ENCODE measurements at places on chromosomes 1 and 21.

DNA sequence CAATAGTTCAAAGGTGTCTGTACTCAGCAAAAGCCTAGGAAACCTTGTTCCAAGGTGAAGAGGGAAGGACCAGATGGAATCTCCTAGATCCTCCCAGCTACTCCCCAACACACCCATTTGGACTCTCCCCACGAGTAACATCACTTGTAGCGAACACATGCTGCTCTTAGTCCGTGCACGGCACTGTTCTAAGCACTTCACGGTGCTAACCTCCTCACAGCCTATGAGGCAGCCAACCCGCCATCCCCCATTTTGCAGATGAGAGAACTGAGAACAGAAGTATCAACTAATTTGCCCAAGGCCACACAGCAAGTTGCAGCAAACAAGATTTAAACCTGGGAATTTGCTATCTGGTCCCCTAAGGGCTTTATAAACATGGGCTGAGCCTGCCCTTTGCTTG is 24.3 kb downstream of the MRPL37 start:
- DNase-seq, result no peak

- DNase-seq, result peak; percentile 40
Observed at GRCh38 chr1:156114919-156115513, 505 bp downstream of the LMNA start.

- DNase-seq, result no peak
Observed at GRCh38 chr1:70874818-70875217, 172.8 kb downstream of the PTGER3 start.

GRCh38 chr1:172845371-172845770 is 186.5 kb downstream of the FASLG start:
- DNase-seq, result peak; percentile 35

DNA sequence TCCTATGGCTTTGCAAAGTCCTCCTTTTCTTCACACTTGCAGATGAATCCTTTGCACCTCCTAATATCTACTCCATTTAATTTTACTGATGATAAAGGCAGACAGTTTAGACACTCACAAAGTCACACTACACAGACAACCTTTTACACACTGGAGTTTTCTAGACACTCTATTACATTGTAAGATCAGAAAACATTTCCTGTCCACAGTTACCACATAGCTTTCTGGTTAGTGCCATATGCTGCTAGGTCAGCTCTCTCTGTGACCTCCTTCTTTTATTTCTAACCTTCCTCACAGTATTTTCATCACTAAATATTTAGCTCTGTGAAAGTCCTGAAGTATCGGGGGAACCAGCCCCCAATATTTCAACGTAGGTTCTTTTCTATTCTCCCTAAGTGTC is 5.1 kb downstream of the SH2D1B start:
- DNase-seq, result peak; percentile 33

GRCh38 chr1:219924342-219924741 is 4.0 kb downstream of the SLC30A10 start:
- no peak for DNase-seq

- peak; percentile 57 for DNase-seq
Observed at GRCh38 chr1:27403065-27403726, 10.8 kb downstream of the GPR3 start.

DNA sequence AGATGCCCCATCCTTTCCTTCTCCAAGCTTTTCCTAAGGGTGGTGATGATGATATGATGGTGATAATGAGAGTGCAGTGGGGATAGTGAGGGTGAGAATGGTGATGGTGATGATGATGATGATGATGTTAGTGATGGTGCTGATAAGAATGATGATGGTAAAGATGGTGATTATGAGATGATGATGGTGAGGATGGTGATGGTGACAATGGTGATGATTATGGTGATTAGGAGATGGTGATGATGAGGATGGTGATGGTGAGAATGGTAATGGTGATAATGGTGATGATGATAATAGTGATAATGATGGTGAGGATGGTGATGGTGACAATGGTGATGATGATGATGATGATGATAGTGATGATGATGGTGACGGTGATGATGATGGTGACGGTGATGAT is 4.0 kb downstream of the BSND start:
- no peak for DNase-seq

DNA sequence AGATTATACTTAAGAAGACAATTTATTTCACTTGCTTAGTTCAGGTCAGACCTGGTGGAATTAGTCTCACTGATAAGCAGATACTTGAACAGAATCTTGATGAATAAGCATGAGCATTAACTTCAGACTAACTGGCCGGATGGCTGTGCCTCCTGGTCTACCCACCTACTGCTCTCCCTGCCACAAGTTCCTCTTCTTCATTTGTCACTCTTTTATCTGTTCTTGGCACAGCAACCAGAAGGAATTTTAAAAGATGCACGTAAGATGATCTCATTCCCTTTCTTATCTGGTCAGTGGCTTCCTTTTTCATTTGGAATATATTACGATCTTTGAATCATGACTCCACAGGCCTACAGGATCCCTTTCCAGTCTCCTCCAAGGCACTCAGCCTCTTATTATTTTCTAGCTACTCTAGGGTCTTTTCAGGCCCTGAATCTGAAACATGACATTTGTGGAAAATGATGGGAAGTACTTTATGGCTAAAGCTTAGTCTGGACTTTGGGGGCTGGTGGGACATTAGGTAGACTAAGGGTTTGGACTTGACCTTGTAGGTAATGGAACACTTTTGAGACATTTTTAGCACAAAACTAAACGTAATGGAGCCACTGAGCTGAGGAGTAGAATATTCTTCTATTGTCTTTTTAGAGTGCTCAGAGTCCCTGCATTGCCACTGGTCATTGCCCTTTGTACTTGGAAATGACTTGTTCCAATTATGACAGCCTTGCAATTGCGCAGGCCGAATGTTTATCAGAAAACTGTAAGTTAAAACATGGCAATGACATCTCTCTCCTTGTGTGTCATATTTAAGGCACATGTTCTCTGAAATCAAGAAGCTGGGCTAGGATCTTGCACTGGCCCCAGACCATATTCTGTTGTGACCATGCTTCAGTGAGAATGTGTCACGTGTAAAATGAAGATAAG is 16.0 kb downstream of the ST6GALNAC3 start:
- DNase-seq, result peak; percentile 69

- no peak for DNase-seq
Observed at GRCh38 chr1:25504706-25505595, 38.5 kb upstream of the LDLRAP1 start.

DNA sequence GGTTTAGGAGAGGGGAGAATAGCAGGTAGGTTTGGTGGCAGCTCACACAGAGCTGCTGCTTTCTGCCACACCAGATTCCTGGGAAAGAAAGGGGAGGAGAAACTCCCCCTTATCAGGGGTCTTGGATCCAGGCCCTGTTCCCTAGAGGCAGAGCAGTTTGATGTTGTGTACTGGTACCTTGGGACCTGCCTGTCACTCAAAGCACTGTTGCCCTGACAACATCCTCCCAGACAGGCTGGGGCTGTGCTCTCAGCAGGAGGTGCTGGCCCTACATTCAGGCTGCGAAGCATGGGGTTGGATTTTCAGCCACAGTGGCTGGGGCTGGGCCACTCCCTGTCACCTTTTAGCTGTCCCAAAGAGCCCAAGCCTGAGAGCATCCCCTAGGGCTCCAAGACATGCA is 188.0 kb downstream of the GRIK3 start:
- no peak for DNase-seq

DNA sequence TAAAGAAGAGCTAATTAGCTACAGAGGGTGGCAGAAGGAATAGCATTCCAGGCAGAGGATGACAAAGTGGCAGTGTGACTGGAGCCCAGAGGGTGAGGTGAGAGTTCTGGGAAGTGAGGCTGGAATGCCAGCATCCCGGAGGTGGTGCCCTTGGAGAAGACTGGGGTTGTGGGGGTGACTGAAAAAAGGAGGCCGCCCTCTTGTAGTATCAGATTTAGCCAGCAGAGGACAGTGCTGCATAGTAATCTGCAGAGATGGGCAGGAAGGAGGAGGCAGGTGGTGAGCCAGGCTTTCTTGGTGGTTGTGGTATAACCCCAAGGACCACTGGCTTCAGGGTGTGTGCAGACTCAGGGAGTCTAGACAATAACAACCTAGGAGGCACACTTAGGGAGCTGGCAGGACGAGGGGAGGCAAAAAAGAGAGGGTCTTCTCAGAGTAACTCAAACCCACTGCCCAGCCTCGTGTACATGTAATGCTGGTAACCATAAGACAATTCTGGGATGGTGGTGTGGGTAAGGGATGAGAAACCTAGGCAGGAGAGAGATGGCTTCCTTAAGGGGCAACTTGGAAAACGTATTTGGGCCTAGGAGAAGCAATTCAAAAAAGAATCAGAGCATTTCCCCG is 30.5 kb downstream of the MROH7 start:
- peak; percentile 50 for DNase-seq

DNA sequence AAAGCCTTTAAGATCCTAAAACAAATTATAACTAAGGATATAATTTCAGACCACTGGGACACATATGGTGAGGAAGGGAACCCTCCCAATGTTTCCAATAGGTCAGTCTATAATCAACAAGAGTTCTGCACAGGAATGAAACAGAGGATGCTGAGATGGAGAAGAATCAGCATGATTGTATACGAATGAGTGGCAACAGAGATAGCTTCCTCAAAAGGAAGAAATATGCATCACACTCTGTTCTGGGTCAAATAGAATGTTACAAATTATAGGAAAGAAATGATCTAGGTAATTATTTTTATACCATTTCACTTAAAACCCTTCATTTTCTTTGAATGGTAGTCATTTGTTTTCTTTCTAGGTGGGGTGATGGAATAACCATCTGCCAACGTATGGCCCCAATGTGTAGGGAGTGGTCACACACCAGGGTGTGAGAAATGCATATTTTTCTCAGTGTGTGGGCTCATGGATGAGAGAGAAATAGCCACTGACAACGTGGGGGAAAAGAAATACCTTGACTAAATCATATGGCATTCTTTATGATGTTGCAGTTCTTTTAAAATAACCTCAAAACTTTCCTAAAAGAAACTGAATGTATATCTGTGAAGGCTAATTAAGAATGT is 104.6 kb upstream of the IVNS1ABP start:
- no peak for DNase-seq

GRCh38 chr1:173477286-173478093 is at the start of gene PRDX6:
Gene PRDX6 (plus strand): TSS chr1:173477335. CDS start chr1:173477398, 63 bp downstream.
- DNase-seq, result peak; percentile 67

DNA sequence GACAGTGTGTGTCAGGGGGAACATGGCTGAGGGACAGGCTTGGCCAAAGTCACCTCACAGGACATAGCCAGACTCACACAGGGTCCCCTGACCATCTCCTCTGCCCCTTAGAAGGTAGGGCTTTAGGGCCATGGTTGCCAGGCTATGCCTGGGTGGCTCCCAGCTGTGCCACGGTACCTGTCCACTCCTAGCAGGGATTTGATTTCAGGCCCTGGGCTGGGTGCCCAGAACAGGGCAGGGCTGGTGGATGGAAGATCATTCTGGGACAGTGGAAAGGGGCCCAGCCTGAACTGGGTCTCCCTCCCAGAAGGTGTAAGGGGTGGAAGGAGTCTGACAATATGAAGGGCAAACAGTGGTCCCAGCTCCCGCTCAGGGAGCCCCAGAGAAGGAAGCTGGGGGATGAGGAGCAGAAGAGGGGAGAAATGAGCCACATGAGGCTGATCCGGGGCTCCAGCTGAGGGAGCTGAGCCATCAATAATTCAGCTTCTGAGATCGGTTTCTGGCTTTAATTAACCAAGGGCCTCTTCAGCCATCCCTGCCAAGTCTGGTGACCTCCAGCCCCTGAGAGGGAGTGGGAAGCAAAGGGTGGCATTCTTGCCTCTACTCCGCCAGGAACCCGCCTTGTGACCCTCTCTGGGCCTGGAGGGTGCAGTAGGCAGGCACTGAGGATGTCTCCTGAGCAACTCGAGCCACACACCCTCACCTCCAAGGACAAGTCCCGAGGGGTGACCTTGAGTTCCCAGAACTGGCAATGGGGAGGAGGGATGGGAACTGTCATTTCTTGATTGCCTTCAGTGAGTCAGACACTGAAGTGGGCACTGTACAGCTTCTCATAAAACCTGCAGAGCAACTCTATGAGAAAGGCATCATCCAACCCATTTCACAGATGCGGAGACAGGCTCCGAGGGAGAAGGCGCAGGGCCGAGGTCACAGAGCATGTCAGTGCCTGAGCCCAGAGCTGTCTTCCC is 2.1 kb downstream of the CD164L2 start:
- no peak for DNase-seq

GRCh38 chr1:87513255-87513654 is 184.6 kb downstream of the LMO4 start:
- peak; percentile 61 for DNase-seq

DNA sequence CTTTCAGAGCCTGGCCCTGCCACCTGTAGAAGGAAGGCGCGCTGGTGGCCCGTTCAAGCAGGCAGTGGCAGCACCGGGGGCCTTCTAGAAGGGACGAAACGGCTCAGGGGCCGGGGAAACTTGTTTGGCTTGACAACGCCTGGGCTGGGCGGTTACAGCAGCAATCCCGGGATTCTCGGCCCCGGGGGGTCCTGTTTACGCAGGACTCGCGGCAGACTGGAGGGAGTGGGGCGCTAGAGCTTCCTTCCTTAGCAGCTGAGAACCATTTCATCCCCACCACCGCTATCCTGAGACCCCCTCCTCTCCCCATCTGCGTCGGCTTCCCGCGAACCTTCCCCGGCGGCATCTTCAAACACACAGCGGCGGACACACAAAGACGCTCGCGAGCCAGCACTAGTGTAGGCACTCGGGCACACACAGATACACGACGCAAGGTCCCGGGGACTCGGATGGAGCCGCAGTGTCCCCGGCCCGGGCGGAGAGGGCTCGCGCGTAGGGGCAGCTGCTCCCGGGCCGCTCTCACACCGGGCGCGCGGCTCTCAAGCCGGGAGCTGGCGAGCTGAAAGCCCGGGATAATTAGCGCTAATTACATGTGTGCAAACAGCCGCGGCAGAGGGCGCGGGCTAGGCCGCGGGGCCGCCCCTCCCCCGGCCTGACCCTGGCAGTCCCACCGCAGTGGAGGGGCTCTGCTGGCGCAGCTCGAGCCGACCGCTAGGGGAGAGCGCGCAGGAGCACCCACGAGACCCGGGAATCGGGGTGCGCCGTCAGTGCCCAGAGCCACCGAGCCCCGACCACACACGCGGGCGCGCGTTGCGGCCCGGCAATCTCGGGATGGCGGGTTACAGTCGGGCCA is 271.4 kb downstream of the FOXD2 start:
- no peak for DNase-seq

- DNase-seq, result no peak
Observed at GRCh38 chr1:179023946-179024650, 1.6 kb upstream of the FAM20B start.

Data from amniotic epithelial cell (primary cell).